ENCODE measurements at places on chromosomes 2 and 18.

GRCh38 chr2:12910431-12910830, 193.7 kb downstream of the TRIB2 start:
- no peak for DNase-seq

GRCh38 chr2:182415771-182416170, 11.1 kb downstream of the PDE1A start:
- no peak for DNase-seq

GRCh38 chr18:79944746-79945117, 6.7 kb downstream of the SLC66A2 start:
- no peak for DNase-seq

DNA sequence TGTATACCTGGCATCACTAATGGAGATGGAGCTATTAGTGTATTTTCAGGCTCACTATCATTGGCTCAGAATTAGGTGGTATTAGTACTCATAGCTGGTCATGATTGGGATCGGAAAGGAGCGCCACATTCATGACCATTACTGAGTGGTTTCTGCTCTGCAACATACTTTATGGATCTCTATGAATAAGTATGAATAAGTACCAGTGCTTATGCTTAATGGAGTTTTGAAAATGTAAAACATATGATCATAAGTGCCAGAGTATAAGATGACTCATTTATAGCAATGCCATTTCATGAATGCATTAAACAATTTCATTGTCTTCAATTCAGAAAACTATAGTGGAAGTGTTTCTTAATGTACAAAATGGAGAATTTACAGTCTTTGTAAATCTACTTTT, 156.7 kb downstream of the GALNT3 start:
- no peak for DNase-seq

DNA sequence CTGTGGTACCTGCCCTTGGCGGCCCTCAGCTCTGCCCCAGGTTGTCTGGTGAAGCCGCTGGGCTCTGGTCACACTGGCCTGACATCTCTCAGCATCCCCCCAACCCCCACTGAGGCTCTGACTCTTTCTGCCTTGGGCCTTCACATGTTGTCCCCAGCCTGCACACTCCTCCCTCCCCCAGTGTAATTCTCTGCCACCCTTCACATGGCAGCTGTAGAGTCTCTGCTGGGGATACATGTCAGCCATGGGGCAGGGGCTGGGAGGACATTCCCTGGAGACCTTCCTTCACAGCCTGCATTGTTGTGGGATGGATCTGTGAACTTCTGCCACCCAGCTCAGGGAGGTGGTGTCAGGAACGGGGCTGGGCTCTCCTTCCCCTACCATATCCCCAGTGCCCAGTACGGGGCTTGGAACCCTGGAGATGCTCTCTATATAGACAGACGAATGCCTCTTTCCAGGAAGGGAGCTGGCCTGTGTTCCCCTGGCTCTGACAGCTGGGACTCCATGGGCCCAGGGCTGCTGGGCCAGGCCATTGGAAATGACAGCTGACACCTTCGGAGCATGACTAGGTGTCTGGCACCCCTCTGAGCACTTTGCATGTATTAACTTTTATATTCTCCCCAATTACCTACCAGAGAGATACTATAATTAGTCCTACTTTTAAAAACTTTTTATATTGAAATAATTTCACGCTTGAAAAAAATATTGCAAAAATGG, 151.5 kb downstream of the INHBB start:
- no peak for DNase-seq

All from HEK293T (cell line).